ENCODE measurements at places on chromosomes 5 and 9. TPM values are rescaled to one million over a fixed set of nuclear protein-coding genes. Genes with fewer than 3 reads are reported as not detected.

DNA sequence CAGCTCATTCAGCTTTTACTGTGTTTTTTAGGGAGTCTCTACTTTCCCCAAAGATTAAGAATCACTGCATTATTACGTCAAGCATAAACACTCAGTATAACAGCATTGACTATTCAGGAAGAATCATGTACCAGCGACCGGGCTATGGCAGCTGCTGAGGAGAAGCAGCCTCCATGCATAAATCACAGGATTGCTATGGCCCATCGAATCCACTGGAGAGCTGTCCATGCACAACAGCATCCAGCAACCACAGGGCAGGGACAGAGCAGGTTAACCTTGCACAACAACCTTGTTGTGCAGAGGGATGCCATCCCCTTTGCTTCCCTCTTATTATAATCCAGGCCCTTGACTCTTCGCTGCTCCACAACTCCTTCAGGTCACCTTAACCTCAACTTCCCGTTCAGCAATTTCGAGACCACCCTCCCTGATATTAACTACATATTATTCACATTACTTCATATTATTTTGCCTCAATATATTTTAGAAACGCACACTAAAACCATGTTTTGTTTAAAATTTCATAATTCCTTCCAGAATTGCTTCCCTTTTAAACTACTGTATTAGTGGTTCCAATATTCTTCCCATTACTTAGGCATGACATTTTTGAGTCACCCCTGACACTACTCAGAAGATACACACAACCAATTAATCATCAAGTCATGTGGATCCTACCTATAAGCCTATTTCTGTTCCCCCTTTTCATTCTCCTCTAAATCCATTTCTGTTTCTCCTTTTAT, 991 bp downstream of the IARS1 start:
- DNase-seq = no peak

Gene SLC23A1
- total RNA-seq = not detected

Gene F12
- total RNA-seq = 3.9 TPM

Gene MUSK
- 0.16 TPM for total RNA-seq

Gene ARSI
- 0.21 TPM for total RNA-seq

All from SJSA1 (cell line).